ENCODE measurements at places on chromosomes 6 and 20.

DNA sequence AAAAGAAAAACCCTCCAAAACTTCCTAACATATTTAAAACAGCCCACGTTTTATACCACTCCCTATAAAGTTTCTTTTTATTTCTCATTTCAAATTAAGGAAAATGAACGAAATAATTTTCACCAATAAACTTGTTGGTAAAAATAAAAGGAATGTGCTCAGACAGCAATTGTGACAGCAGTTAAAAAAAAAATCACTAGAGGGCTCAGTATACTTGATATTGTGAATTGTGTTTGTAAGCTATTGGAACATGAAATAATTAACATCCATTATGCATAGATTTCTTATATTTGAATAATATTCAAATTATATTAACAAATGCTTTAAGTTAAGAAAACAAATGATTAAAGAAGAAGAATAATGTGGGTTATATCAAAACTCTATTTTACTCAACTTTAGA, 105.5 kb downstream of the ASCC3 start:
- no peak for DNase-seq

GRCh38 chr6:31178143-31179041, 7.9 kb upstream of the POU5F1 start:
- no peak for DNase-seq

DNA sequence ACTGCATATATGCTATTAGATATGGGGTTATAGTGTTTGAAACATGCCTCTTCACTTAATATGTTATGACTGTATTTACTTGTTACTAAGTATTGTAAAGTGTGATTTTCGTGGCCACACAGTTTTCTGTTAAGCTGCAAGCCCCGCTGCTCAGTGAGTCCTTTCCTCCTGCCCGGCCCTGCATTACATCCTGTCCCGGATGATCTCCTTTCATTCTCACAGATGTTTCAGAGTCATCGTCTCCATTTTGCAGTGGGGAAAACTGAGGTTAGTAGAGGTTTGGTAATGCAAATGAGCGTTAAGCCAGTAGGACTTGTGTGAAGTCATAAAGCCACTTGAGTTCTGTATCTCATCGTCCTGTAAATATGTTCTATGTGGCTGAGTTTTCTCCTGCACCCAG, 155.5 kb downstream of the CFAP61 start:
- DNase-seq: no peak

- DNase-seq: no peak
Measured at GRCh38 chr20:56447227-56447626, 21.2 kb upstream of the RTF2 start.

GRCh38 chr6:150184850-150185731, 42.2 kb downstream of the PPP1R14C start:
- DNase-seq: no peak

Data from NB4 (cell line).